Fibroblast of villous mesenchyme (primary cell): ENCODE measurements at places on chromosomes 7 and 10. TPM values are rescaled to one million over a fixed set of nuclear protein-coding genes. Genes with fewer than 3 reads are reported as not detected.

The DPY19L1 gene
- total RNA-seq = 32.9 and 44.5 TPM in 2 replicates

The UPK3B gene
- total RNA-seq = 0.43 TPM in 1 of 2 replicates, not detected in the other

The CCL26 gene
- total RNA-seq = 0.64 and 0.86 TPM in 2 replicates

The DDC gene
- not detected in 2 replicates for total RNA-seq

The PLEKHS1 gene
- total RNA-seq = under 0.01 TPM in 1 of 2 replicates, not detected in the other

The ZNF736 gene
- 7.4 and 8.6 TPM in 2 replicates for total RNA-seq

The BMPER gene
- total RNA-seq = 5.8 and 7.8 TPM in 2 replicates

The COBL gene
- under 0.01 TPM in 1 of 2 replicates, not detected in the other for total RNA-seq

The GALNT11 gene
- total RNA-seq = 35.1 and 45.3 TPM in 2 replicates

The PEX1 gene
- 17.1 and 30.2 TPM in 2 replicates for total RNA-seq

- no peak for DNase-seq
These were observed 1.4 kb downstream of the CHST3 start for GRCh38 chr10:71965623-71966022.

- DNase-seq = no peak
These were observed 7.9 kb downstream of the NUDT13 start for GRCh38 chr10:73117976-73118743.

DNA sequence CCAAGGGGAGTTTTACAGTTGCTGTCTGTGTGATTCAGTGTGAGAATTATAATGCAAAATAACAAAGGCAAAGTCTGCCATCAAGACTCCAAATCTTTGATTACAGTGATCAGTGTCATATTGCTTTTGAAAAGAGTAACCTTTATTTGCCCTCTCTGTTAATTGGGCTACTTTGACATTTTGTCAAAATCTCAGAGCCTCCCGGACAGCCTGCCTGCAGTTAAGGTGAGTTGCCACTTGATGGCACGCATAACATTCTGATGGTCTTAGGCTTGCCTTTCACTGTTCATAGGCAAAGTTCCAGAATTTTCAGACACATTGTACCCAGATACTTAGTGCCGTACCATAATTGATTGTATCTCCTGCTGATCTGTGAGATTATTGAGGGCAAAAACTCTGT is 253.5 kb downstream of the ABCA13 start:
- DNase-seq = no peak

DNA sequence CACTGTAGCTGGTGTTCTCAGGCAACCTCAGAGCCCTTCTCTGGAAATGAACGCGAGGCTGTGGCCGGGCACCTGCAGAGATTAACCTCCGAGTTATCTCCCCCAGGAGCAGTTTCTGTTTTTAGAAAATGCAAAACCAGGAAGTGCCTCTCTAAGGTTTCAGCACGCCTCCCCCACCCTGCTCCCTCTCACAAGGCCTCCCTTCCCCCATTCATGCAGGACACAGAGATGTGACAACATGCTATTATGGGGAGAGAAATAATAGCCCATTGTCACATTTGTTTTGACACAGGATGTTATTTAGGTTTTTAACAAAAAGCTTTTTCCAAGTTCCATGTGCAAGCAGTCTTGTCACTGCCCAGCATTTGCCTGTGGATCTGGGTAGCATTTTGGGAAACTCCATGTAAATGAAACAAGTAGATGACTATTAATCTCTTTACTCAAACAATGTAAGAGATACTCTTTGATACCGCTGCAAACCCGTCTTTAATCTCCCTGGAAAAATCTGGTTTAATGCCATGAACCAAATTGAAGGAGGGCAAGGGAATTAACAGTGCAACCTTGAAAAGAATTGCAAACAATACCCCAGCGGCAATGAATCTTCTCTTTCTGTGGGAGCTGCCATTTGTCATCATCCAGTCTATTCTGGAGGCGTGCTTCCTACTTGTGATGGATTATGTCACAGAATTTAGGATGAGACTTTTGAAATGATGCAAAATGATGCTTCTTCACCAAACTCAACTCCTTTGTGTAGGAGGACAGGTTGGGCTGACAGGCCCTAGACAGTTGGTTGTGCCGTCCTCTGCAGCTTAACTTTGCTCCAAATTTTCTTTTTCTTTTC is 86.5 kb upstream of the NMT2 start:
- DNase-seq = no peak

DNA sequence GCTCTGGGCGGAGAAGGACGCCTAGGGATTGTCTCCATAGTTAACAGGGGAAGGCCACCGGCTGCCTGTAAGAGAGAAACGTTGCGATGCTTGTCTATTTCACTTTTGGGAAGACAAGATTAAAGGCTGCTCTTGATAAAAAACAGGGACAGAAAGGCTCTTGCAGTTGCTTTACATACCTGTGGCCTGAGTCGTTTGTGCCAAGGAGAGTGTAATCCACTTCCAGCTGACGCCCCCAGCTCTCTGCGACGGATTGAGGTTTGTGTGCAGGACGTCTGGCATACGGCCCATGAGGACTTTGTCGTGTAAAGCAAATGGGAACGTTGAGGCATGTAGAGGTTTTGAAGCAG is 1.1 kb downstream of the MAP3K8 start:
- DNase-seq = peak; percentile 85

GRCh38 chr10:132353456-132354355 is 21.7 kb downstream of the LRRC27 start:
- DNase-seq = no peak

- DNase-seq = no peak
These were observed 18.9 kb upstream of the PRSS37 start for GRCh38 chr7:141860207-141860606.

DNA sequence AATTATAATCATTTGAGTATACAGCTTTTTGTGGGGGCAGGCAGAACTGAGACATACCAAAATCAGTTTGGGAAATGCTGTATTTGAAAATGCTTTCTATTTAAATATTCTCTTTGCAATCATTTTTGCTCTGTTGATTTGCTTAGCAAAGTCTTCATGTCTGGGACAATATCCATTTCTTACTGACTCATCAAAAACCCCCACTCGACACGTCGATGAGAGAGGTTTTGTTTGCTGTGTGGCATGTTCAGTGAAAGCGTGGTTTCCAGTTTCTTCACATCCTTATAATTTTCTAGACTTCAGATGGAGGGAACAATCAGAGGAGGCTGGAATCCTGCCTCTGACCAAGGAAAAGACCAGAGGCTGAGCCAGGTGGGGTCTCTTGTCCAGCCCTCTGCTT is 28.9 kb downstream of the HTRA1 start:
- no peak for DNase-seq

DNA sequence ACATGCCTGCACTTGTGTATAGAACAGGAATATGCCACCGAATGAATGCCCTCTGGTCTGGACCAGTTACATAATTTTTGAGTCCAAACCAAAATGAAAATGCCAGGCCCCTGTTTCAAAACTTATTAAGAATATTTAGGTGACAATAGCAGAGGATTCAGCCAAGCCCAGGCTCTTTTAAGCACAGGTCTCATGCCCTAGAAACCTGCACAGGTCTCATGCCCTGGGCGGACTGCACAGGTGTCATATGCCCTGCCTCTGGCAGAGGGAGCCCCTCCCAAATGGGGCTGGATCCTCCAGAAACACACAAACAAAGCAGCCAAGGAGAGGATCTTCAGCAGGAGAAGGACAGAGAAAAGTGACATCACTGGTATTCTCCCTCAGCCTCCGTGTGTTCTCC is 605.4 kb upstream of the NRP1 start:
- no peak for DNase-seq

GRCh38 chr7:2085804-2086203 is 146.9 kb downstream of the MAD1L1 start:
- no peak for DNase-seq

DNA sequence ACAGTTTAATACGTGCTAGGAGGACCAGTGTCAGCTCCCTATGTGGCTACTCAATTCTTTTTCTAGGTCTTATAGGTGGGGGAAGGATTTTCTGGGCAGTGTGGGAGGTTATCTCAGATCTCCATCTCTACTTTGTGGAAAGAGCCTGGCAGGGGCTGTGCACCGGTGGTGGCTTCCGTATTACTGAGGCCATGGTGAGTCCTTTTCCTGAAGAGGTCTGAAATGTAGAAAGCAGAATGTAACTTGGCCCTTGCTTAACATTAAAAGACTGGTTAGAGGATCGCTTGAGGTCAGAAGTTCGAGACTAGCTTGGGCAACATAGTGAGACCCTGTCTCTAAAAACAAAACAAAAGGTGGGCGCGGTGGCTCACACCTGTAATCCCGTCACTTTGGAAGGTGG is 2.7 kb upstream of the TPST1 start:
- no peak for DNase-seq

DNA sequence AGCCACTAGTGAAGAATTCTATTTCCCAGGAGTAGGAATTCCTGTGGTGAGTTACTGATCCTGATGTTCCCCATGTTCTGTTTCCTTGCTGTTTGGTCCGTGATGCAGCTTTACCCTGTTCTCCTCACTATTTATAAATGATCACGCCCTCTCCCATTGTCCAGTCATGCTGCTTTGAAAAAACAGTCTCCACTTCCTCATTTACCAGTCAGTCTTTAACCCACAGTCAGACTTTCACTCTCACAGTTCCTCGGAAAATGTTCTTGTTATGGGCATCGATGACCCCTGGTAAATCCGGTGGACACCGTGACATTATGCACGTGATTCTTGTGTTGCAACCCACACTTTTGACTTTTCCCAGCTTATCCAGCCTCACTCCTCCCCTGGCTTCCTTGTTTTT is 14.4 kb downstream of the SCIN start:
- DNase-seq = peak; percentile 22

DNA sequence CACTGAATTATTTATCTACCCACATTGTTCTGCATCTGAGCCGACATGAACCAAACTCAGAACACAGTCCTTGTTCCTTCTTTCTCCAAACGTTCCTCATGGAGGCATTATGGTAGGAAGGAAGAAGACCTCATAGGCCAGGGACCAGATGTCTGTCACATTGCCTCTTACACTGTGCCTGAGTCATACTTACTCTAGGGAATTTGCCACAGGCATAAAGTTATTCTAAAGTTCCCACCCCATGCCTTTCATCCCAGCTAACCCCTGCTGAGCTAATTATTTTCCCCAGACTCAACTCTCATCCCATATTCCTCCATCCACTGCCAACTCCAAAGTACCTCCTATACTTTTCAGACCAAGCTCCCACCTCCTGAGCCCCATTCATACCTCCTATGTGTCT is 21.2 kb downstream of the MAT1A start:
- peak; percentile 29 for DNase-seq

GRCh38 chr10:124349996-124350280 is 68.8 kb downstream of the OAT start:
- DNase-seq = no peak

DNA sequence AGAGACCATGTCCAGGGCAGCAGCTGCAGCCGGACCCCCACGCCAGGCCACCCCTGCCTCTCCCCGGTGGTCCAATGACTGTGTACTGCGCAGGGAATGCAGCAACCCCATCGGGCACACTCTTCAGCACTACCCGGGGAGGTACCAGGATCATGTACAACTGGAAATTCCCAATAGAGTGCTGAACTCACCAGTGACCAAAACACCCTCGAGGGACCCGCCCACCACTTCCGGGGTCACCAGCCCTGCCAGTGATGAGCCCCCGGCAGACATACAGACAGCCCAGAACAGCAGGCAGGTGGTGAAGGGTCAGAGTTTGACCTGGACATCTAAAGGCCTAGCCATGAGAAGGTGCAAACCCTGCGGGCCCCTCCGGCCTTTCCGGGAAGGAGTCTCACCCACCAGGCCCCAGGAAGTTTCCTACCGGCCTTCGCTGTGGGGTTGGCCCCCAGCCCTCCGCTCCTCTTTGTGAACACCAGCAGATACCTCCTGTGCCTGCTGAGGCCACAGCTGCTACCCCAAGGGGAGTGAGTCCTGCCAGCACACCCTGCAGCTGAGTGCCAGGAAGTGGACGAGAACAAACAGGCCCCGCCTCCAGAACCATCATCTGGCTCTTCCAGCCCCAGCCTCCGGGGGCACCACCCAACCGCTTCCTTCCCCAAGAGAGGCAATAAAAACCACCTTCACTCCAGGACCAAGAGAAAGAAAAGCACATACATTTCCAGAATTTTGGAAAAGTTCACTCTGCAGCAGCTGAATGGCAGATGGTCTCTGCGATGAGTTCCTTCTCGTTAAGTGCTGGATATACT is 5.0 kb upstream of the ANKRD61 start:
- DNase-seq = peak; percentile 26

DNA sequence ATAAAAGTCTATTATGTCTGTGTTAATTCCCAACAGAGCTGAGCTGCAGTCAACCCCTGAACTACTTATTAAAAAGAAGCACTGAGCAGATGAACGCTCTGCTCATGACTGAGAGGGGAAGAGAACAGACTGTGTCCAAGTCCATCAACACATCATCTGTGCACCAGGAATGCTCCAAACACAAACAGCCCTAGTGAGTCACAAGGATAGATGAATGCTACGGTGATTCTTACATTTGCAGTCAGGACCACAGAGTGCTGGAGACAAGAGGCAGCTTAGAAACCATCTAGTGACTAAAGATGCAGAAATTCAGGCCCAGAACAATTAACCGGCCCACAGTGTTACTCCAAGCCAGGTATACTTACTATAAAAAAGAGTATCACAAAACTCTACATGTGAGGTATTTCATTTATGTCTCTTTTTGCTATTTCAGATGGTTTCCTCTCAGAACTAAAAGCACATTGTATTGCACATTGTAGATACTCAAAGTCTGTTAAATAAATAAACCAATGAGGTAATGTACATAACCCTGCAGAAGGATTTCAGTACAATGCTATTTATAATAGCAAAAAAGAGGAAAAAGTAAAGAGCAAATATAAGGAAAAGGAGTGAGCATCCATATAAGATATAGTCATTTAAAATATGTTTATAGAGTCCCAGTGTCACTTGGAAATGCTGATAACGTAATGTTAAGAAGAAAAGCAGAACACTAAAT is 159.2 kb downstream of the KCNMA1 start:
- peak; percentile 74 for DNase-seq

DNA sequence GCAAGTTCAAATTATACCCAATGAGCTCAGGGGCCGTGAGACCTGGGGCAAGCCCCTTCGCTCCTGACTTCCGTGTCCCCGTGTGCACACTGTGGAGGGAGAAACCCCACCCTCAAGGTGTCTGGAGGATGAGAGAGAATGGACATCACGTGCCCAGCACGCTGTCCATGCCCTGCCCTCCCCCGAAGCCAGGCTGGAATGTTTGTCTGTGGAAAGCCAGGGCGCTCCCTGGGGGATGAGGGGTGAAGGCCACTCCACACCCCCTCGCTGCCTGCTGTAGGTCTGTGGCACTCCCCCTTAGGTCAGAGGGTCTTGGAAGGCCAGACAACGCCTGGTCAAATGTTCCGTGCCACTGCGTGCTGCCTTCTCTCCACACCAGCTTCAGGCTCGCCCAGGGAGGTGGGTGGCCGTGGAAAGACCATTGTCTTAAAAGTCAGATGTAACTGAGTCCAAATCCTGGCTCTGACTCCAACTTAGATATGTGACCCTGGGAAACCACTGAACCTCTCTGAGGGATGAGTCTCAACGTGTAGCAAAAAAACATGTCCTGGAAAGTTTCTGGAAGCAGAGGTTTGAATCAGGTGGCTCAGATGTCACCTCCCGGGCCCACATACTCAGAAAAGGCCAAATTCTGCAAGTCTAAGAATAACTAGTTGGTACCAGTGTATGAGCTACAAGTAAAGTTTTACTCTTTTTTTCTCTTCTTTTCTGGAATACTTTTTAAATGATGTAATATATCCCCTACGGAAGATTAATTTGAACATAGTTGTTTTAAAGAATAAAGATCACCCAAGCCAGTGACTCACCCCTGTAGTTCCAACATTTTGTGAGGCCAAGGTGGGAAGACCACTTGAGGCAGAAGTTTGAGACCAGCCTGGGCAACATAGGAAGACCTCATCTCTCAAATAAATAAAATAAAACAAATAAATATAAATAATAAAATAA is 24.9 kb downstream of the RCC1L start:
- DNase-seq = no peak
